ENCODE measurements at places on chromosomes 2 and 18. TPM values are rescaled to one million over a fixed set of nuclear protein-coding genes. Genes with fewer than 3 reads are reported as not detected.

Gene NR4A2
- polyA plus RNA-seq, result 2.0 TPM

Gene CSRNP3
- 0.38 TPM for polyA plus RNA-seq

Gene NEU4
- 0.04 TPM for polyA plus RNA-seq

Gene FIGN
- 0.21 TPM for polyA plus RNA-seq

Gene HOXD12
- polyA plus RNA-seq, result not detected

Gene SPC25
- 6.4 TPM for polyA plus RNA-seq

Gene CDK15
- 0.18 TPM for polyA plus RNA-seq

Gene ST8SIA3
- polyA plus RNA-seq, result not detected

Gene GALR1
- polyA plus RNA-seq, result under 0.01 TPM

Gene ATP6V1B1
- 0.13 TPM for polyA plus RNA-seq

Gene RIT2
- not detected for polyA plus RNA-seq

Gene MC4R
- polyA plus RNA-seq, result not detected

Gene IAH1
- polyA plus RNA-seq, result 42.2 TPM

Gene C2orf78
- polyA plus RNA-seq, result not detected

Gene CENPA
- 3.6 TPM for polyA plus RNA-seq
